ENCODE measurements at places on chromosomes 1 and 21. TPM values are rescaled to one million over a fixed set of nuclear protein-coding genes. Genes with fewer than 3 reads are reported as not detected.

- no peak for DNase-seq
These were observed 45.4 kb downstream of the GRHL3 start for GRCh38 chr1:24364605-24364974.

OR10Z1 gene
- total RNA-seq: not detected

GRCh38 chr21:46264690-46265144, 20.7 kb downstream of the MCM3AP start:
- DNase-seq: no peak

CYP4Z1 gene
- total RNA-seq: not detected

DNA sequence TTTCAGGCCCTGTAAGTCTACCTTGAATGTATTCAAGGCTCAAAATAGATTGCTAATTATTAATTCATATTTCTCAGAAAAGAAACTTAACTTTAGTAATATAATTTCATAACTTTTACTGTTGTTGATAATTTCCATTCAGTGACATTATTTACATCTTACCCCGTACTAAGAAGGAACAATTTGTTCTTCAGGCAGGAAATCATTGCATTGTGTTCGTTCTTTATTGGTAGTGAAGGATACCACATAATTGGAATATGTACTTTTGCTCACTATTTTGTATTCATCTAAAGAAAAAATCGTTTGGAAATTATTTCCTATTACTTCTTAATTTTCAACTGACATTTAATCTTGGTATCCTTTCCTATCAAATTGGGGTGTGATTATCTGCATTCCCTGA, 39.4 kb downstream of the CTTNBP2NL start:
- no peak for DNase-seq

DNA sequence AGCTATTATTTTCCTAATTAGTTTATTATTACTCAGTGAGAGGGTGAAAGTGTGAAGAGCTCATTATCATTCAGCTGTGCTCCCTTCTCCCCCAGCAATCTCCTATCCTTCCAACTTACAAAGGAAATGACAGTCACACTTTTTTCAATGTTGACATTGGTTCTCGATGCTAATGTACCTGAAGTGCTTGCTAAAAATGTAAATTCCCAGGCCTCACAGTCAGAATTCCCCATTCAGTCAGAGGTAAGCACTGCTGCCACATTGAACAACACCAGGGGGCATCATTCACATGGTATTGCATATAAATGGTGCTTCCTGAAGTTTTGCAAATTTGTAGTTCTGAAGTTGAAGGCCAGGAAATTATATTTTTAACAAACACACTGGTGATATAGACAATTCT, 132.7 kb upstream of the FOXD3 start:
- no peak for DNase-seq

DNA sequence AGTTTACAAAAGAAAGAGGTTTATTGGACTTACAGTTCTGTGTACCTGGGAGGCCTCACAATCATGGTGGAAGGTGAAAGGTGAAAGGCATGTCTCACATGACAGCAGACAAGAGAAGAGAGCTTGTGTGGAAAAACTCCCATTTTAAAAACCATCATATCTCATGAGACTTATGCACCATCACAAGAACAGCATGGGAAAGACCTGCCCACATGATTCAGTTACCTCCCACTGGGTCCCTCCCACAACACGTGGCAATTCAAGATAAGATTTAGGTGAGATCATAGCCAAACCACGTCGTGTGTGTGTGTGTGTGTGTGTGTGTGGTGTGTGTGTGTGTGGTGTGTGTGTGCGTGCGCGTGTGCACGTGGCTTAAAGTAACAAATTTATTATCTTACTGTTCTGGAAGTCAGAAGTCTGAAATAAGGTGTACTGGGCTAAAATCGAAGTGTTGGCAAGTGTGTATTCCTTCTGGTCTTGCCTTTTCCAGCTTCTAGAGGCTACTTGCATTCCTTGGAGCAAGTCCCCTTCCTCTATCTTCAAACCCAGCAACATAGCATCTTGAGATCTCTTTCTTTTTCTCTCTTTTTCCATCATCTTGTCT, 48.1 kb upstream of the MPC2 start:
- no peak for DNase-seq

GRCh38 chr1:215044151-215044550, 38.4 kb upstream of the KCNK2 start:
- no peak for DNase-seq
